Activated CD4-positive, alpha-beta T cell treated with anti-CD3 and anti-CD28 coated beads, Interleukin-2, amount 50 U/mL, for 4 hours (primary cell): ENCODE measurements at places on chromosomes 6 and 20.

DNA sequence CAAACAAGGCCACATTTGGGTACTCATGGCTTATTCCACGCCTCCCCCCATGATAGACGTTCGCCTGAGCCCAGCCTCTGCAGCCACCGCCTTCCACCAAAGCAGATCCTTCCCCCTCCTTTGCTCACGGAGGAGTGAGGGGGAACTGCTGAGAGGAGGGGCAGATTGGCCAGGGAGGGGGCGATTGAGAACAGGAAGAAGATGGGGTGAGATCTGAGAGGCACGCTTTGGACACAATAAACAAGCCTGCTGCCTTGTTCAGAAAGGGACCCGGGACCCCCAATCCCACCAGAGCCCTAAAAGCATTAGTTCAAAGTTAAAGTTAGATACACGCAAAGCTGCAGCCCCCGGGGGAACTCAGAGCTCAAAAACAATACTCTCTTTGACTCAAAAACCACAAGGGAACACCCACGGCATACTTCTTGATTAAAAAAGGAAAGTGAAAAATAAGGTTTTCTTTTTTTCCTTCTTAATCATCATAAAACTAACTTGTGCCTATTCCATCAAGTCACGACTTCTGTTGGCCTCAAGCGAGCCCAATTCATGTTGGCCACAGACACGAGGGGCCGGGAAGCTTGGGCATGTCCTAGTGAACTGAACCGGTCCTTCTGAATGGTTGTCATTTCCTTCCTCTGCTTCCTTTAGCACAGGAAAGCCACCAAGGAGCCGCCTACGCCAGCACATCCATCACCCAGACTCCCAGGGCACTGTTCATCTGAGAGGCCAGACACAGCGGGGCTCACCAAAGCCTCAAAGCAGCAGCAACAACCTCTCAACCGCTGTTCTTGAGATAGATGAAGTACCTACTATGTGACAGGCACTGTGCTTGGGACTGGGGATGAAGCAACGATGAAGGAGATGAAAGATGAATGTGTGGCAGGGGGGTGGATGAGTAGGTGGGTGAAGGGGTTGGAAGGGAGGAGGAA, 44.7 kb downstream of the NFATC2 start:
- DNase-seq, result peak; percentile 27

GRCh38 chr6:41161851-41162552, 914 bp downstream of the TREM2 start:
- DNase-seq, result no peak

- no peak for DNase-seq
Observed at GRCh38 chr6:145815309-145816274, 997 bp upstream of the FBXO30 start.

GRCh38 chr6:135990855-135991464, 139.5 kb downstream of the PDE7B start:
- no peak for DNase-seq
